ENCODE measurements at places on chromosomes 7 and 10.

- no peak for DNase-seq
These were observed at the start of gene MYPN for GRCh38 chr10:68109331-68109730. MYPN (plus strand) TSS chr10:68109488; CDS start chr10:68121439, 11,951 bp downstream.

GRCh38 chr7:121057878-121058277, 69.4 kb downstream of the CPED1 start:
- no peak for DNase-seq

GRCh38 chr7:28179120-28180030, 1.2 kb downstream of the JAZF1 start:
- DNase-seq, result no peak

- no peak for DNase-seq
These were observed 15.4 kb downstream of the STAM start for GRCh38 chr10:17659365-17659764.

GRCh38 chr7:12861070-12861469, 173.6 kb downstream of the ARL4A start:
- no peak for DNase-seq

- DNase-seq, result peak; percentile 31
These were observed 993 bp upstream of the SND1 start for GRCh38 chr7:127650847-127651555.

- DNase-seq, result no peak
These were observed 67.5 kb upstream of the ARHGAP21 start for GRCh38 chr10:24791084-24791726.

- no peak for DNase-seq
These were observed 765.9 kb downstream of the GRM8 start for GRCh38 chr7:126486806-126487205.

DNA sequence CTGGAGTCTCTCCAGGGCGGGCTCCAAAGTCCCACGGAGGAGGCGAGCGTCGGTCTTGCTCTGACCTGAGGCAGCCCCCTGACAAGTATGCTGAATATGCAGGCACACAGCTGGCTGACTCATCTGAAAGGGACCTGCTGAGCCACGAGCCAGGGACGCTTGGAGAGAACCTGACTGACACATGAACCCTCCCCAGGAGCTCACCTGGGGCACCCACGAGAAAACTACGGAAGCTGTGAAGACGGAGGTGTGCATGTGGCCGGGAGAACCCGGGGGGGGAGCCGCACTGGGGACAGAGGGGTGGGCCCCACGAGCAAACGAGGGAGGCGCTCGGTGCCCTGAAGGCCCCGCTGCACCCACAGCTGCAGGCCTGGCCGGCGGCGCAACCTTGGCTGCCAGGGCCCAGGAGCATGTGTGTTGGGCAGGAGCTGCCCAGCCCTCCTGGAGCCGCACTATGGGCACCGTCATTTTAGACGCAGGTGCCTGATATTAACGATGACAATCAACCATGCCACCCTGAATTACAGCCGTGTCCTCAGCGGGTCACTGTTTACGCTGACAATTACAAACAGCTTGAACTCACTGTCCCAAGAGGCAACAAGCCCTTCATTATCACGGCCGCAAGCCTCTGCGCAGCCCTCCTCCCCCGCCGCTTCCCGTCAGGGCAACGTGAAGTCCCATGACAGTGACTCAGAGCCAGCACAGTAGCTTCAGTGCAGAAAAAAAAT, 64.7 kb downstream of the DIP2C start:
- DNase-seq, result peak; percentile 67

DNA sequence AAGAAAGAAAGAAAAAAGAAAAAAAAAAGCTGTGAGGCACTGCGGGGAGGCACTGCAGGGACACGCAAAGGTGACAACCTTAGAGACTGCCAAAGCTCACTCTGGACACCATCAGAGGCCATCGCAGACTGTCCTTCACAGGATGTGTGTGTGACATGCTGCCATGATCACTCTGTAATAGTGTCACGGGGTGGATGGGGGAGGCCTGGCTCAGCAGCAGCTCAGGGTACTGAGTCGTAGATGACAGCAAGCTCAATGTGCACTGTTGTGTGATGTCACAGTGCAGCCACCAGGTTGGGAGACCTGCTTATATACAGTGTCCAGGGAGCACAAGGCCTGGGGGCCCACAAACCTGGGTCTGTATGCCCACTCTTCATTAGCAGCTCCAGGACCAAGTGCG, 83.3 kb downstream of the SLIT1 start:
- DNase-seq, result no peak

GRCh38 chr7:27346531-27347275, 104.1 kb downstream of the EVX1 start:
- DNase-seq, result peak; percentile 76

GRCh38 chr10:73648975-73649829, 6.6 kb downstream of the SYNPO2L start:
- no peak for DNase-seq

DNA sequence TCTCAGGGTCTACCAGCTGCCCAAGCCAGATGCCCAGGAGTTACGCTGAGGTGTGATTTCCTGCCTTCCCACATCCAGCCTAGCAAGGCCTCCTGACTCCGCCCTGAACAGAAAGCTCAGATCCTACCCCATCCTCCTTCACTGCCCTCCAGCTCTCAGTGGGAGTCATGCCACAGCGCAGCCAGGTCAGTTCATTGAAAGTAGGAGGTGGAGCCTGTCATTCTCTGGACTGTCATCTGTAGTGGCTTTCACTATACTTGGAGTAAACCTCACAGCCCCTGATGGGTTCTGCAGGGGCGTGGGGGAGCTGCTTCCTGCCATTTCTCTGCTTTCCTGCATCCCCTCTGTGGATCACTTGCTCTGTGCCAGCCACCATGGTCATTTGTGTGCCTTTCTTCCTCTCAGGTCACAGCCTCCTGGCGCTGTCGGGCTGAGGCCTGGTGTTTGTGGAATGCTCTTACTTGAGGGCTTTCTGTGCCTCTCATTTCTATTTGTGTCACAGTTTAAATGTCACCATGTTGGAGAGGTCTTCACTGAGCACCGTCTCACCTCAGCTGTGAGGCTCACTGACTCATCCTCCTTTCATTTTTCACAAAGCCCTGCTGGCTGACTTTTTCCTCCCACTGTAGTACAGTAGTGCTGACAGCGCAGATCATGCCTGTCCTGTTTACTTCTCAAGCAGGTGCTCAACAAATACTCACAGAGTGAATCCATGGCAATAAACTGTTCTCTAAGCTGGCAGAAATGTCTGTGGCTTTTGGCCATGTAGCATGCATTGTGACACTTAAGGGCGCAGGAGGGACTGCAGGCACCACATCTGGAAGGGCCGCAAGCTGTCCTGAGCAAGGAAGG, 61.0 kb upstream of the TMEM248 start:
- no peak for DNase-seq

DNA sequence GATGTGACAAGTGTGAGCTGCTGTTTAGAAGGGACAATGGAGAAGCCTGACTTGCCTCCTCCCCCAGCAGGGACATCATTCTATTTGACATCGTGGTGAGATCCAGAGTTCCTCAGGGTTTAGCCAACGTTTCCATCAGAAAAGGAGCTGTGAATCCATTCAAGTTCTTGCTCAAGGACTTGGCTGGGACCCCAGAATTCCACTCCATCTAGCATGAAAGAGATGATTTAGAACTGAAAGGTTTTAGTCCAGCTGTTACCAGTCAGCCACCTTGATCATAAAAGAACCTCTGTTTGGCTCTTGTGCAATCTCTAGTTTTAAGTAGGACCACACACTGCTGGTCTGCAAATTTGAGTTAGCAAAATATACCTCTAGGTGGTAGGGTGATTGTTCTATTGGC, 337.6 kb downstream of the FRMD4A start:
- DNase-seq, result peak; percentile 25

DNA sequence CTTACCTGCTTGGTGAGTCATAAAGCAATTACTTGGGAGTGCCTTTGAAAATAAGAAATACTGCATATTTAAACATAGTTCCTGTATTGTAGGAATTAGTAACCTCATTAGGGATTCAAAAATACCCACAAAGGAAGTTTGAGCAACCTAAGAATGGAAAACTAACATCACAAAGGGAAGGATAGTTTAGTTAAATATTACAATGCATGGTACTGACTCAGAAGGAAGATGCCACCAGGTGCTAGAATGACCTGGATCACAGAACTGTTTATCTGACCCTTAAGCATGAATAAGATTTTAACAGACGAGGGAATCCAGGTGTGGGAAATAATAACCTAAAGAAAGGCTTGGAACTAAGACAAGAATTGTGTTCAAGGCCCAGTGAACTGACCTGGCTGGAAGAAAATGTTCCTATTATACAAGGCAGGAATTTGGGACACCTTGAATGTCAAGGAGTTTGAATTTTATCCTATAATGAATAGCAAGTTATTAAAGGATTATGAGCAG, 106.4 kb downstream of the GSAP start:
- peak; percentile 58 for DNase-seq

- DNase-seq, result no peak
These were observed 87.3 kb upstream of the STK17A start for GRCh38 chr7:43495572-43495971.

- no peak for DNase-seq
These were observed 12.4 kb upstream of the OPTN start for GRCh38 chr10:13087601-13087985.

GRCh38 chr7:47031786-47032535, 550.0 kb downstream of the TNS3 start:
- no peak for DNase-seq

- DNase-seq, result no peak
These were observed 1.8 kb downstream of the GSTO1 start for GRCh38 chr10:104256335-104256961.

DNA sequence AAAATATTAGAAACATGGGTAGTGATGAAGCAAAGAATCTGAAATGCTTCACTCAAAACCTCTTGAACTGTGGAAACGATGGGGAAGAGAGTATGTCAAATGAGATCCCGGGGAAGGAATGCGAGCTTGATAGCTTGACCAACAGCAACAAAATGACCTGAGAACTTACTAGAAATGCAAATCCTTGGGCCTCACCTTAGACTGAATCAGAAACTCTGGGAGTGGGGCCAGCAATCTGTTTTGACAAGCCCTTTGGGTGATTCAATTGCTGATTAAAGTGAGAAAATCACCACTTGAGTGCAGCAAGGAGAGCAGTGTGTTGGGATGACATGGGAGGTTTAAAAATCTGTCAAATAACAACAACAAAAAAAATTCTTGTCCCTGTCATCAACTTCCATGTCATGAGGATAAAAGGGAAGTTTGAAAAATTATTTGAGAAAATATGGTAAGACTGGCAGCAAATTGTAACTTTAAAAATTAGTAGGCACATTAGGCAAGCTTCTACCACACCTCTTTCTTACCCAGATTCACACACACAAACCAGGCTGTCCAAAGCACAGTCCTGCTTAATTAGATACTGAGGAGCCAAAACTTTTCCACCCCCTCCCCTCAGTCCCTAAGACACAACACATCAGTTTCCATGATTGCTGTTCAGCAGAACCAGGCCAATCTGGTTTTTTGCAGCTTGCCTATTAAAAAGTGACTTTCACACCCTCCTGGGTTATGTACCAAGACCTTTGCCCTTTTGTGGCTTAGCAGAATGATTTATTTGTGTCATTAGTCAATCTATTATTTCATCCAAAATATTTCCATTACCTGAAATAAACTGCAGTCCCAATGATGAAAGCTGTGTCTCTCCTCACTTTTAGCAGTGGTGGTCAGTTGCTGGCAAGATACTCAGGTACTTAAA, 15.6 kb downstream of the CALCR start:
- DNase-seq, result peak; percentile 60

DNA sequence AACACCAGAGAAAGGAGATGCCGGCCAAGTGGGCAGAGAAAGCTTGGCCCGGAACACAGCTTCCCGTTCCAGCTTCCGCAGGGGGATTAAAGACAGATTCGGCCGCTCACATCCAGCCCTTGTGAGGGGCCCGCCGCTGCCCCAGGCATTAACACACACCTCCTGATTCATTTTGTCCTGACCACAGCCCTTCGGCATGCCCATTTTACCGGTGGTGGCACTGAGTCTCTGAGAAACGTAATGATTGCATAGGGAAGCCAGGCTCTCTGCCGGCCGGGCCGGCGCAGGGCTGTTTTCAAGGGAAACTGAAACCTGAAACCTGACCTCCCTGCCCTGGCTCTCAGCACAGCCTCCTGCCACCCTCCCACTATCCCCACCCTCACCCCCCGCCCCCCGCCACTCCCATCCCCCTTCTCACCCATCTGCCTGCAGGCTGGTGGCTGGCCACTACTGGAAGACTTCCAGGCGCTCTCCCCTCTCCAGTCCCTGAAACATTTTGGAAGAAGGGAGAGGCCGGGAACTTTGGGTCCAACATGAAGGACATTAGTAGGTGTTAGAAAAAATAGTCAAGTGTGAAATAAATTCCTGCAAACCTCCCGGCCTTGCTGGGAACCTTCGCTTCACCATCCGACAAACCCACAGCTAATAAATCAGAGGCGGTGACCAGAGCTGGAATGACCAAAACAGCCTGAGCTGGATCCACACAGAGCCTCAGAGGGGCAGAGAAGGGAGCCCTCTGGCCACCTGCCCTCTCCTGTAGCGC, 83.5 kb upstream of the CUX1 start:
- DNase-seq, result no peak

DNA sequence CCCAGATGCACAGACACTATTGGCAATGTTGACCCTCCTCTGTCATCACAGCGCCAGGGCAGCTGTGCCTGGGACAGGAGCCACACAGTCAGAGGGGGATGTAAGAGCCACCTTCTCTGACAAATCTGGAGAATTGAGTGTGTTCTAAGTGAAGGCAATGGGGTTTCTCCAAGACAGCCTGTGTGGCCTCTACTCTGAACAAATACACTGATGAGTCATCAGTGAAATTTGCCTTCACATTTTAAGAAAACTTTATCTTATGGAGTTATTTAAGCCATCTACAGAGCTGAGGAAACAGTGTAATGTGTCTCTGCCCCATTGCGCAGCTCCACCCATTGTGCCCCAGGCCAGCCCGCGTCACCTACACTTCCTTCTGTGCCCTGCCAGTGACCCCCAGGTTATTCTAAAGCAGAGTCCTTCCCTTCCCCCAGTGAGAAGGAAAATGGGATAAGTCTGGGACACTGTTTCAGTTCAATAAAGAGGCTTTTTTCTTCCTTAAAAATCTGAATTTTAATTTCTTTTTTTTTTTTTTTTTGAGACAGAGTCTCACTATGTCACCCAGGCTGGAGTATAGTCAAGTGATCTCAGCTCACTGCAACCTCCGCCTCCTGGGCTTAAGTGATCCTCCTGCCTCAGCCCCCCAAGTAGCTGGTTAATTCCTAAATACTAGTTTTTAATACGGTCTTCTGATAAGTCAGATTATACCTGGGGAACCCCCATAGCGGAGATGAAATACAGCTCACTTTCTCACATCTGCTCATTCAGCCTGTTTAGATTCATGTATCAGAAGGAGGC, 21.8 kb downstream of the AKR1E2 start:
- DNase-seq, result no peak

Data from epithelial cell of proximal tubule (primary cell).